ENCODE measurements at places on chromosomes 3 and 15.
A peak's percentile ranks its signal among the peaks of the same experiment; 100 is the strongest.

DNA sequence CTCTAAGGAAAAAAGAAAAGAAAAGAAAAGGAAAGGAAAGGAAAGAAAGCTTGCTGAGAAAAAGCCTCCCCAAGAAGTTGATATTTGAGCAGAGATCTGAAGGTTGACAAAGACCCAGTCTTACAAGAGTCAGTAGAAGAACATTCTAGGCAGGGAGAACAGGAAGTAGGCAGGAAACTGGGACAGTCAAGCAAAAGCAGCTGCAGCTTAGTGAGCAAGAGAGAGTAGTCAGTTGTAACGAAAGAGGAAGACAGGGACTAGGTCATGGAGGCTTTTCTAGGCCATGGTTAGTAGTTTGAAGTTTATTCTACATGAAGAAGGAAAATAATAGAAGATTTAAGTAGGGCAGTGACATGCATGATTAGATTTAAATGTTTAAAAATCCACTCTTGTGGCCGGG lies 31.8 kb upstream of the KLHL6 start:
- DNase-seq = no peak

- DNase-seq = peak; percentile 71
These were observed 1.6 kb upstream of the P3H2 start for GRCh38 chr3:190122198-190122771.

- DNase-seq = no peak
These were observed 26.3 kb downstream of the SCN11A start for GRCh38 chr3:39025222-39025970.

- DNase-seq = no peak
These were observed 4.2 kb downstream of the HMCES start for GRCh38 chr3:129282727-129283327.

DNA sequence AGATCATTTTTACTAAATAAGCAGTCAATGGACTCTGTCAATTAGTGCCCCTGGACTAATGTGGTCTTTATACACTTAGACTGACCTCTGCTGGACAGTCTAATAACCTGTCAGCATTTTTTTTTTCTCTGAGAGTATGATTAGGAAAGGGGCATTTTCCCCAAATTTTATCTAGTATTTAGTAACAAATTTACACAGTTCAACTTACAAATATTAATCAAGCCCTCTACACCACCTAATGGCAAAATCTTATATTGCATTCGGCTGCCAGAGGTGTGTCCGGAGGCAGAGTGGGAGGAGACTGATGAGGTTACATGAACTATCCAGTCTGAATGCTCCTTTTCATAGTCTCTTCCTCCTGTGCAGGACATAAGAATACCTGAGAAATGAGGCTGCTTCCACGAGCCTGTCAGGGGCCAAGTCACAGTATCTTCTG lies 36.0 kb upstream of the COLQ start:
- DNase-seq = peak; percentile 83

- no peak for DNase-seq
These were observed 42.1 kb downstream of the TERC start for GRCh38 chr3:169722724-169723123.

GRCh38 chr3:56173601-56174000 lies 294.7 kb downstream of the ERC2 start:
- no peak for DNase-seq

GRCh38 chr3:184611607-184612281 lies 50.2 kb downstream of the EPHB3 start:
- DNase-seq = no peak

DNA sequence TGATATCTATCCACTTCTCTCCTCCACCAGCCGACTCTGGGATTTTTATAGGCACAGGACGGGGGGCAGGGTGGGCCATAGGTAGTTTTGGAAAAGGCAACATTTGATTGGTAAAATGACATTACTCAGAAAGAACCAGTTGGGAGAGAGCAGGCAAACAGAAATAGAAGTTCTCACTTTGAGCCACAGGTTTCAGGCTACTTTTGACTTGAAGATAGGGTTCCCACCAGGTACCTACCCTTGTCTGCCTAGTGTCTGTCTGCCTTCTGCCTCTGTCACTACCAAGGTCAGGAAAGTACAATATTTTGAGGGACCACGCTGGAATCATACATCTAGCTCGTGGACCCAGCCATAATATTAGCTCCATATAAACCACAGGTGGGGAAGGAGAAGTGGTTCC lies 412.9 kb upstream of the GRM7 start:
- no peak for DNase-seq

DNA sequence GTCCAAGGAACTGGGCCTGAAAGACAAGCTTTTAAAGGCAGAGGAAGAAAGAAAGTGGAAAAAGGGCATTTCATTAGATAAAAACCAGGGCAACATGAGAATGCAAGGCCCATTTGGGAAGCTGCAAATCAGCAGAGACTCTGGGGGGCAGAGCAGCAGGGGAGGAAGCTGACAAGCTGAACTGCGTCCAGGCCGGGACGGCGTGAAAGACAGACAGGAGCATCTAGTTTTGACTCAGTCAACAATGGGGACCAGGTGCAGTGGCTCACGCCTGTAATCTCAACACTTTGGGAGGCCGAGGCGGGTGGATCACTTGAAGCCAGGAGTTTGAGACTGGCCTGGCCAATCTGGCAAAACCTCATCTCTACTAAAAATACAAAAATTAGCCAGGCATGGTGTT lies 69.9 kb downstream of the CDC25A start:
- no peak for DNase-seq

DNA sequence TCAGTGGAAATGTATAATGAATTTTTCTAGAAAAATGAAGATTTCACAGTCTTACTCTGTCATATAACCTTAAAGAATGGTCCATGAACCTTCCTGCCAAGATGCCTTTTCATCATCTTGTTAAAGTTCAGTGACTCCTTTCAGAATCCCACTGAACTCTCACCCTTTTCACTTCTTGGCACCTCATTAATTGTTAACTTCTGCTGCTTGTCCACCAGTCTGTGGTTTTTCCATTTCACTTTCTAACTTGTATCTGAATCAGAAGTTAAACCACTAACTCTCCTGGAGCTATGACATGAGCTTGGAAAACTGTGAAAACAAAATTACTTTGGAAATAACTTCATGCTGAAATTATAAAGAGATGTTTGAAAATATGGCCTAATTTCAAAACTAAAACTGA lies 281.2 kb upstream of the ALCAM start:
- DNase-seq = no peak

GRCh38 chr3:134228035-134228434 lies 22.6 kb downstream of the RYK start:
- no peak for DNase-seq

DNA sequence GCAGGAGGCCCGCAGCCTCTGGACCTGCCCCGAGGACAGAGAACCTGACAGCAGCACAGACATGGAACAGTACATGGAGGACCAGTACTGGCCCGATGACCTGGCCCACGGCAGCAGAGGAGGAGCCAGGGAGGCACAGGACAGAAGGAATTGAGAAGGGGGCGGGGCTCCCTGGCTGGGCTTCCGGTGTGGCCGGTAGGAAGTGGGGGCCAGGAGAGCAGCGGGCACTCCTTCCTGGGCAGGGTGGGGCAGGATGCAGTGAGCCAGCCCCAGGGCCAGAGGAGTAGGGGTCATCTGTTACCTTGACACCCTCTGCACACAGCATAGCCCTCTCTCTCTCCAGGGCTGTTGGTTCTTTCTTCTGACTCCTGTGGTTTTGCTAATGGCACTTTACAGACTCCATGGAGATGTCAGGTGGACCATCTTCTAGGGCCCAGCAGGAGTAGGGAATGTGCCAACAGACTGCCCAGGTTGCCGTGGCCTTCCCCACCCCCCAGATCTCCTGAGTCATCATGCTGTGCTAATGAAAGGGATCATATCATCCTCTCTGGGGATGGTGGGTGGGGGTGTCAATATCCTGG lies 8.6 kb upstream of the ISG20 start:
- no peak for DNase-seq

Measured in mesenchymal stem cell (in vitro differentiated cells and primary cell).